ENCODE measurements at places on chromosomes 2 and 18. TPM values are rescaled to one million over a fixed set of nuclear protein-coding genes. Genes with fewer than 3 reads are reported as not detected.

- DNase-seq = no peak
- no peak overlapping the region for H3K27ac ChIP-seq
Observed at GRCh38 chr2:33482518-33482917, 6.1 kb downstream of the RASGRP3 start.

The SLC20A1 gene
- total RNA-seq = 46.2 TPM

GRCh38 chr2:240136671-240137292 lies 677 bp upstream of the COPS9 start:
- H3K4me1 ChIP-seq = peaks cover 8% of the 10 kb centered on the region
- H3K27ac ChIP-seq = no peak overlapping the region
- H3K36me3 ChIP-seq = no peaks in the 10 kb centered on the region
- no peaks in the 10 kb centered on the region for H3K27me3 ChIP-seq
- peak overlapping the region; percentile 85 for H3K4me3 ChIP-seq
- no peak for DNase-seq

GRCh38 chr18:63799189-63799588 lies 24.0 kb downstream of the SERPINB7 start:
- H3K36me3 ChIP-seq = no peaks in the 10 kb centered on the region
- no peak overlapping the region for H3K27ac ChIP-seq
- no peak overlapping the region for H3K4me3 ChIP-seq
- H3K4me1 ChIP-seq = no peaks in the 10 kb centered on the region
- no peaks in the 10 kb centered on the region for H3K27me3 ChIP-seq

- no peaks in the 10 kb centered on the region for H3K27me3 ChIP-seq
- H3K4me3 ChIP-seq = no peak overlapping the region
- no peaks in the 10 kb centered on the region for H3K36me3 ChIP-seq
- DNase-seq = no peak
Observed at GRCh38 chr2:42935692-42936671, 143.6 kb upstream of the HAAO start.

- H3K27ac ChIP-seq = no peak overlapping the region
- no peaks in the 10 kb centered on the region for H3K27me3 ChIP-seq
- no peak overlapping the region for H3K4me3 ChIP-seq
- peaks cover 33% of the 10 kb centered on the region for H3K36me3 ChIP-seq
- H3K4me1 ChIP-seq = peaks cover 7% of the 10 kb centered on the region
Observed at GRCh38 chr2:27041752-27042151, 9.0 kb downstream of the TMEM214 start.

- no peak overlapping the region for H3K4me3 ChIP-seq
- H3K27me3 ChIP-seq = no peaks in the 10 kb centered on the region
- DNase-seq = no peak
Observed at GRCh38 chr2:238123218-238123971, 15.1 kb upstream of the KLHL30 start.

The TUBB8B gene
- total RNA-seq = not detected

DNA sequence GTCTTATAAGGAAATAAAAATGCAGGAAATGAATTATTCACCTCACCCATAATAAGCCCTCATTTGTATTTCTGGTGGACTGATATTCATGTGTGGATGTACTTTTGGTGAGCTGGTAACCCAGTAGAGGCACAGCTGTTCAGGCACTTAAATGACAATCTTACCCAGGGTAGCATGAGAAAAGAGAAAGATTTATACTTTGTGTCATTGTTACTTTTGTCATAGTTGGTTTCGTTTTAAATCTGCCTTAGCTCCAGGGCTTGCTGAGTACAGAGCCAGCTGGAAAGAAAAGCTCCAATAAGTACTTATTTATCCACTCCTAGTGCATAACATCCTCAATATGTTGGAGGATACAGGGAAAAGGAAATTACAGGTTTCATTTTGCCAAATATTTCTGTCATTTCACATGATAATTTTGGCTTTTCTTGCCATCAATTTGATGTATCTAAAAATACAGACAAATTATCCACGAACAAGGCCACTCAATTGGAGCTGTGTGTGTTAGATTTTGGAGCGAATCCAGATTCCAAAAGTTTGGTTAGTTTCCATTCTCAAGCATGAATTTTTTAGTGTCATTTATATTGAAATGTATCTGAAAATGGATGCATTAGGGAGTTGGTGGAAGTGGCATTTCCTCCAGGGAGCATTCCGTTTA lies 1276.1 kb upstream of the FAM98A start:
- no peak overlapping the region for H3K27ac ChIP-seq
- H3K4me1 ChIP-seq = no peaks in the 10 kb centered on the region
- DNase-seq = no peak
- no peaks in the 10 kb centered on the region for H3K27me3 ChIP-seq
- no peaks in the 10 kb centered on the region for H3K36me3 ChIP-seq

- H3K27ac ChIP-seq = no peak overlapping the region
- no peaks in the 10 kb centered on the region for H3K4me1 ChIP-seq
- DNase-seq = no peak
- no peak overlapping the region for H3K4me3 ChIP-seq
Observed at GRCh38 chr2:142509401-142509800, 368.1 kb upstream of the KYNU start.

DNA sequence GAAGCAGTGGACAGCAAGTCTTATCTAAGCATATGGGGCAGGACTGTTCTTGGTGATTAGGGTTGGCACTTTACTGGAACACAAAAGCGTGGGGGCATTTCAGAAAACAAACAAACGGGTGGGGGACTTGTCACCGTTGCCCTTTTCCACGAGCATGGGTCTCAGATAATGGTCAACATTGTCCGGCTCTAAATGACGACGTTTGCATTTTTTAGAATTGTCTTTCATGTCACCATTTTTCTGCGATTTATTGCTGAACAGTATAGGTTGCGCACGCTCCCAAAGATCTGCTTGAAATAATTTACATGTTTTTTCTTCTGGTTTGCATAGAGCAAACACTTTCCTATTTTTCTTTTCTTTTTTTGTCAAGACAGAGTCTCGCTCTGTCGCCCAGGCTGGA lies 46.6 kb upstream of the TBC1D8 start:
- no peaks in the 10 kb centered on the region for H3K4me1 ChIP-seq
- H3K27ac ChIP-seq = no peak overlapping the region
- H3K36me3 ChIP-seq = no peaks in the 10 kb centered on the region
- no peaks in the 10 kb centered on the region for H3K27me3 ChIP-seq
- no peak for DNase-seq
